ENCODE measurements at places on chromosomes 2 and 18.

- no peak for DNase-seq
These were observed 32.8 kb upstream of the TANC1 start for GRCh38 chr2:158935617-158936016.

GRCh38 chr2:95578539-95578938 lies 13.3 kb upstream of the TRIM43 start:
- DNase-seq = no peak

DNA sequence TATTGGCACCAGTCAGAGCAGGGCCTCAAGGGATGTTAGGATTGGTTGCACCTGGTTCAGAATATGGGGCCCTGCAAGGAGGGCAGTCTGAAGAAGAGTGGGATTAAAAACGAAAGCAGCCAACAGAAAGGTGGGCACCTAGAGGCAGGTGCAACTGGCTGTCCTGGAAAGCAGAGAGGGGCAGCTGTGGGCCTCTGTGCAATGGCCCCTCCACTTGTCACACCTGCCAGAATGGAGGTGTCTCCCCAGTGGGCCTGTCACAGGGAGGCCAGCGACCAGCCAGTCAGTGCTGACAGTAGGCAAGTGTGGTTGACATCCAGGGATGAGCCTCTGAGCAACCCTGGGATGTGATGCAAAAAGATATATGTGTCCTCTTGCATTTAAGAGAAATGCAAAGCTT lies 37.7 kb downstream of the INPP4A start:
- DNase-seq = no peak

DNA sequence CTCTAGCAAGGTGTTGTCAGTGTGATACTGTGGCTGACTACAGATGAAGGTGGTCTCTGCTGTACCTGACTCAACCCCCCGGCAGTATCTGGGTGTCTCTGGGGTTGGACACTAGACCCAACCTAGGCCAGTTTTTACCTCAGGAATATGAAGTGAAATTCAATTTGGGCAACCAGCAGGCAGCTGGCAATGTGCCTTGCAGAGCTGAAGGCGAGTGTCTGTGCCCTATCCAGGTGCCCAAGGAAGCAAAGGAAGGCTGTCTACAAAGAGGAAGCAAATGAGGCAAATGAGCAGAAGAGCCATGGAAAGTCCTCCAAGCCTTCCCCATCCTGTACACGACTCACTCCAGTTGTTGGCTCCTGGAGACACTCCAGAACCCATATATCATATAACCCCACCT lies 264.6 kb upstream of the AGAP1 start:
- DNase-seq = no peak

DNA sequence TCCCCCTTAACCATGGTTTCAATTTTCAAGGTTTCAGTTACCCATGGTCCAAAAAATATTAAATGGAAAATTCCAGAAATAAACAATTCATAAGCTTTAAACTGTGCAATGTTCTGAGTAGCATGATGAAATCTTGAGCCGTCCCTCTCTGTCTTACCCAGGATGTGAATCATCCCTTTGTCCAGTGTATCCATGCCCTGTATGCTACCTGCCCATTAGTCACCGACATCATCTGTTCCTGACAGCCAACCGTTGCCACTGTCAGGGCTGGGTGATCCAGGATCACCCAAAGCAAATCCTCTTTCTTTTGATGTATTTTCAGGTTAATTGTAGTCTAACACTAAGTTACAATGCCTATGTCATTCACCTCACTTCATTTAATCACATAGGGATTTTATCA lies 15.7 kb upstream of the OLA1 start:
- no peak for DNase-seq

DNA sequence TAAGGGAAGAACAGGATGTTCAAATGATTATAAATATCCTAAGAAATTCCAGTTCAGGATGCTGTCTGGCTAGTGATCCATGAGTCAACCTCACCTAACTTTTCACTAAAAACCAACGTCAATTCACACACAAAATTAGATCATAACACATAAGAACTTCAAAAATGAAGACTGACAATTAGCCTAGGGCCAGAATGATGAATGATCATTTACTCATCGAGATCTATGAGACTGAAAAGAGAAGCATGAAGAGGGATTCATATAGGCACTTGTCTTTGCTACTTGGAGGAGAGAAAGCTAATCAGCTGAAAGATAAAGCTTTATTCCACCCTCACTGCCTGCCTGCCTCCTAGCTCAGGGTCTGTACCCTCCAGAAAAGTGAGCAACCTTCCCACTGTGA lies 29.8 kb downstream of the ADD2 start:
- no peak for DNase-seq

GRCh38 chr2:220736778-220737177 lies 835.3 kb downstream of the EPHA4 start:
- DNase-seq = no peak

DNA sequence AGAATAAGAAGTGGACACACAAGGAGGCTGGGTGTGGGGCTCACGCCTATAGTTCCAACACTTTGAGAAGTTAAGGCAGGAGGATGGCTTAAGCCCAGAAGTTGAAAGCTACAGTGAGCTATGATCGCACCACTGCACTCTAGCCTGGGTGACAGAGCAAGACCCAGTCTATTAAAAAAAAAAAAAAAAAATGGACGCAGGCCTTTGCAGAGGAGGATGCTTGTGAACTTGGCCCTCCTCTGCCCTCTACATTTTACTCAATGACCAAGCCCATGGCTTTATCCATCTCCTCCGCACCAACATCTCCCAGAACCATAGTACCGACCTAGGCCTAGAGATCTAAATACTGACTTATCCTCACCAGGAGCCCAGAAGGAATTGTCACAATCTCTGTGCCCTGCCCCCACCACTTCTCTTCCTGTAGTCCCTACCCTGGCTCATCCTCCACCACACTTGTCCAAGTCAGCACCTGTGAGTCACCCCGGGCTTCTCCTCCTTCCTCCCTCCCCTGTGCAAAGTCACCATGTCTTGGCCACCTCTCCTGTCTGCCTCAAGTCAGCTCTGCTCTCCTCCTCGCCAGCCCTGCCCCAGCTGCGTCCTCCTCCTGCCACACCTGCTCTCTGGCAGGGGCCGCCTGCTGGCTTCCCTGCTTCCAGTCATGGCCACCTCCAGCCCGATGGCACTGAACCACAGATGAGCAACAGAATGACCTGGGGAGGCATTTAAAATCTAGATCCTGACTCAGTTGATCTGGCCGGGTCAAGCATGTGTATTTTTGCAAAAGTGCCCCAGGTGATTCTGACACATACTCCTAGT lies 35.8 kb upstream of the ASPRV1 start:
- no peak for DNase-seq

DNA sequence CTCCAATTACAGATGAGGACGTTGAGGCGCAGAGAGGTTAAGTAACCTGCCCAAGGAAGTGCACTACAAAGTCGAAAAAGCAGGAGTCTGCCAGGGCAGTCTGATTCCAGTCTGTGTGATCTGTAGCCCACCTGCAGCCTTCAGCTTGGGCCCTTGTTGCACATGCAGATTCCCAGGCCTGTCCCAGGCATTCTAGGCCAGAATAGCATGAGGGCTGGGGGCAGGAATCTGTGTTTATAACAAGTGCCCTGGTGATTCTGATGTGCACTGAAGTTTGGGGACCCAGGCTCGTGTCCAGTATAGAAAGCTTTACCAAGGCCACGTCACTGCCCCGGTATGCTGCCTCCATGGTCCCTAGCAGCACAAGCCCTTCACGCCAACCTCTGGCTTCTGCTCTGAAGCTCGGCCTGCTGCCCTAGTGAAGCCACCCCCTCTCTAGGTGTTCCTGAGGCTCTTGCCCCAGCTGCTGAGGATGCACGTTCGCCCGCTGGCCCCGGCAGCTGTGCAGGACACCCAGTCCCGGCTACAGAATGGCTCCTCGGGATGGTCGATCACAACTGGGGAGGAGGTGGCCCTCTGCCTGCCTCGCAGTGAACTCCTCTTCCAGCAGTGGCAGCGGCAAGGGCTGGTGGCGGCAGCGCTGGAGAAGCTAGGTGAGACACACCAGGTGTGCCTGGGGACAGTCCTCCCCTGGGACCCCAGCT lies 4.6 kb downstream of the CHRNG start:
- no peak for DNase-seq

GRCh38 chr18:77218642-77219041 lies 31.0 kb upstream of the GALR1 start:
- DNase-seq = no peak

GRCh38 chr2:230011617-230012016 lies 57.1 kb downstream of the SLC16A14 start:
- DNase-seq = no peak

DNA sequence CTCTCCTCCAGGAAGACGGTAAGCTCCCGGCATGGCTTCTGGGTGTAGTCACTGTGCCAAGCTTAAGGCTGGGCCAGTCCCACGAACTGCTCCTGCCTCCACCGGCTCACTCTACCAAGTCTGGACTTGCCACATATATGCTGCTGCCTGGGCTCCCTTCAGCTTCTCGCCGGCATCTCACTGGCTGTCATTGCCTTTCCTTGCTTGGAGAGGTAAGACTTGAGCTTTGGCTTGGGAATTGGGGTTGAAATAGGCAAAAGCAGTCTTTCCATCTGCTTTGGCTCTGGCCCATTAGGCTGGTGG lies 481.0 kb downstream of the TGIF1 start:
- no peak for DNase-seq

DNA sequence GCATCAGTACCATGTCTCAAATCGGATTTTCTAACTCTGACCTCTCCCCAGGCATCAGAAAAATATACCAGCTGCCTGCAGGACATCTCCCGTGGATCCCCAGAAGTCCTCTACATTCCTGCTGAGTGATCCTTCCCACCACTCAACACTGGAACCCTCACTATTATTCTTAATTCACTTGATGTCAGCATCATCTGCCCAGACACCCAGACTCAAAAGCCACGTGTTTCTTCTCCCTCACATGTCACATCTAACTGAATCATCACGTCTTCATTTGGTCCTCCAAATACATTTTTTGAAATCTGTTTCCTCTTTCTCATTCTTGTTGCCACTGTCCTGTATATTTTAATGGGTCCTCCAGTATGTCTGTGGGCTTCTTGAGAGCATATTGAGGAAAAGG lies 218.6 kb downstream of the HRH4 start:
- no peak for DNase-seq

- DNase-seq = no peak
These were observed 111.3 kb downstream of the GALNT1 start for GRCh38 chr18:35692866-35693265.

DNA sequence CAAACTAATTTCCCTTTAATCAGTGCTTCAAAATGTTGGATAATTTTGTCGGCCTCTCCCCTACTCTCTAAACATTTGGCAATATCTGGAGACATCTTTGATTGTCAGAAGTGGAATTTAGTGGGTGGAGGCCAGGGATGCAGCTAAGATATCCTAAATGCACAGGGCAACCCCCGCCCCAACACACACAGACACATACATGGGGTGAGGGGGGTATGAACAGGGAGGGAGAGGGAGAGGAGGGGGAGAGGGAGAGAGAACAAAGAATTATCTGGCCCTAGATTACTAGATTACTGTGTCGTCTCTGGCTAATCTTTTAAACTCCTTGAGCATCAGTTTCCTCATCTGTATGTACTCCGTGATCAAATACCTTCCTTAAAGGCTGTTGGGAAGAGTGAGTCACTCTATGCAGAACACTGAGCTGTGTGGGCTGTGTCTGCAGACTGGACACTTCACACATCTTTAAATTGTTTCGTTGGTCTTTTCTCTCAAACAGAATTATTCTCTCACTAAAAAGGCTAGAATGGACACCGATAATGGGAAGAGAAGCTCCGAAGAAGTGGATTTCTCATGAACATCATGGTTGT lies 2.9 kb downstream of the RNF149 start:
- DNase-seq = no peak

DNA sequence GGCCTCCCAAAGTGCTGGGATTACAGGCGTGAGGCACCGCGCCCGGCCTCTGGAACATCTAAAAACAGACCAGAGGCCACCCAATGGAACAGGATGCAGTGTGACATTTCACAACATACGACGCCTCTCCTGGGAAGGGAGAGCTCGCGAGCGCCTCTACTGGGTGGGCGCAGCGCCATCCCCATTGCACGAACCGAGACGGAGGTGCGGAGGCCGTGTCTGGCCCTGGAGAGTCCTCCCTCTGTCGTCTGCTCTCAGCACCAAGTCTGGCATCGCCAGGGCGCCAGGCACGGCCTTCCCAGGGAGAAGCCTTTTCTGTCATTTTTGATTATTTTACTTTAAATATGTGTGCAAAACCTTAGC lies 9.4 kb upstream of the GBX2 start:
- no peak for DNase-seq

DNA sequence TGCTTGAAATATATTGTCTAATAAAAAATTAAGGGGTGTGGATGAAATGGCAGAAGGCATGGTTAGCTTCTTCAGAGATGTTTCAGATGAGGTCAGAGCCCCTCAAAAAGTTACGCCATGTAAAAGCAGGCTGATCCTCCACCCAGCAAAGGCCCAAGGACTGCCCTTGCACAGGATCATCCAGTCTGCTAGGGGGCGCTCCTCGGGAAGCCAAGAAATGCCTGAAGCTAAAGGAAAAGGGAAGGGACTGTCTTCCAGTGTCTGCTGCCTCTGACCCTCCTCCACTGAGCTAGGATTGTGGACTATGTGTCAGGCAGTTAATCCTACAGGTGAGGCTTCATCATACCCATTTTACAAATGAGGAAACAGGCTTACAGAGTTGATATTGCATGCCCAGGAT lies 33.8 kb upstream of the TEX51 start:
- no peak for DNase-seq

GRCh38 chr2:61727746-61728145 lies 126.1 kb downstream of the FAM161A start:
- no peak for DNase-seq

DNA sequence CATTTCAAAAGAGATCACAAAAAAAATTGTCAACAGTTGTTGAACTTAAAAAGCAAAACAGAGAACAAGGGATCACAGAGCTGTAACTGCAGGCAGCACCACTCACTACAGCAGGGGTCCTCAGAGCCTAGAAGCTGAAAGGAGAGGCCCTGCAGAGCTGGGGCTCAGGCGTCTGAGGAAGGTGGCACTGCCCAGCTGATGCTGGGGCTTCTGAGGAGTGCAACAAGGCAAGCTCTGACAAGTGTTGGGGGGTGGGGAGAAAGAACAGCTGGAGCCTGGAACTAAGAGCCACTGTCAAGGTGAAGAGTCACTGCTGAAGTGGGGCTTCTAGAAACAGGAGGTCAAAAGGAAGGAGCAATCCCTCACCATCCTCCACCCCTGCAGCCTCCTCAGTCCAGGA lies 46.2 kb downstream of the FTCDNL1 start:
- DNase-seq = no peak

DNA sequence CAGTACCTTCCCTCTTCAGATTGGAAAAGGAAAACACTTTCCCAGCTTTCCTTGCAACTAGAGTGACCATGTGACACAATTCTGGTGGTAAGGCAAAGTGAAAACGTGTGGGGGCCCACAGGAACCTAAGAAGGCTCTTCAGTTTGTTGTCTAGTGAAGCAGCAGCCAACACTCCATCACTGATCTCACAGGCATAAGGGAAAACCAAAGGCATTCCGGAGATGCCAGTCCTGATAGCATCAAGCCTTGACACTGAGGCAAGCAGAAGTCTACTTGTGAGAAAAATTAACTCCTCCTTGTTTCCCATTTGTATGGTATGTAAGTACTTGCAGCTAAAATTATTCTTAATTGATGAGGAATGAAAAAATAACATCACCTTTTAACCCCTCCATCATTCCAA lies 88.3 kb downstream of the ETAA1 start:
- no peak for DNase-seq

All from NCI-H1436 treated with DMSO at 0.1 percent for 48 hours (cell line).